RKO (cell line): ENCODE measurements at places on chromosomes 11 and 22.

DNA sequence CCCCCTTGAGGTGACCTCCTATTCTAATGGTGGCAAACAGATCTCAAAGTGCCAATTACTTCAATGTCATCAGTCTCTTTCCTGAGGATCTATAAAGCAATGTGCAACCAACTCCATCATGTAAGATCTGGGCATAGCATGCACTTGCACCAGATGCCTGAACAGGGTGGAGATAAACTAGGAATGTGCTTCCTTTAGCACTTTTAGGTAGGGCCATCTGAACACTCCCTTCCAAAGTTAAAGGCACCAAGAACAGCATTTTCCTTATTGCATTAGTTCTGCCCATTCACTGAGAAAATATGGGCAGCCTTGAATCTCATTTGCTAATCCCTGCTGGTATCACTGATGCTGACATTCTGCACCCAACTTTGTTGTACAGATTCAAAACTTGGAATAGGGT, 112.0 kb downstream of the SGSM3 start:
- no peak for DNase-seq

- no peak for DNase-seq
Observed at GRCh38 chr22:44057401-44057987, 33.4 kb downstream of the PARVB start.

DNA sequence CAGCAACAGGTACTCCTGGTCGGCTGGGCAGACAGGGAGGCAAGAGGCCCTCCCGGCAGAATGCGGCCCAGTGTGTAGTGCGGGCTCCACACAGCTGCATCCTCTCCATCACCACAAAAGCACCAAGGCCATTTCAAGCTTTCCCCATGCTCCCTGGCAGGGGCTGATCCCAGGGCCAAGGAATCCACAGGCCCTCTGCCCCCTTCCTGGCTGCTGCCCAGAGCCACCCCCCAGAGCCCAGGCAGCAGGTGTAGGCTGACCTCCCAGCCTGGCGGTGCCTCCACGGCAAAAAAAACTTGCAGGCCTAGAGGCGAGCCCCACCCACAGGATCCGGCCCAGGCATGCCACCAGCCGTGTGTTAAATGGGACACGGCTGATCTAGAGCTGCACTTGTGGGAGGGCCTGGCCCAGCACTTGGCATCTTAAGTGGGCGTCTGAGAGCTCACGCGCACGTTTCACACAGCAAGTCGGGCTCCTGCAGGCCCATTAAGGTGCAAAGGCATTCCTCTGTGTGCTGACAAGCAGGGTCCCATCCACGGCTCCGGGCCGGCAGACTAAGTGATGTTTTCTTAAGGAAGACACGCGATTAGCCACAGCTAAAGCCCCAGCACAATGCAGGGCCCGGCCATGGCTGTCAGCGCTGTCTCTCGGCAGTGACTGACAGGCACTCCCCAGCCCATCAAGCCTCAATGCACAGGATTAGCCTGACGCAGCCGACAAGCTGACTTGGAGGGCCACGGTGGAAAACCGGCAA, 19.8 kb upstream of the GNB1L start:
- no peak for DNase-seq

DNA sequence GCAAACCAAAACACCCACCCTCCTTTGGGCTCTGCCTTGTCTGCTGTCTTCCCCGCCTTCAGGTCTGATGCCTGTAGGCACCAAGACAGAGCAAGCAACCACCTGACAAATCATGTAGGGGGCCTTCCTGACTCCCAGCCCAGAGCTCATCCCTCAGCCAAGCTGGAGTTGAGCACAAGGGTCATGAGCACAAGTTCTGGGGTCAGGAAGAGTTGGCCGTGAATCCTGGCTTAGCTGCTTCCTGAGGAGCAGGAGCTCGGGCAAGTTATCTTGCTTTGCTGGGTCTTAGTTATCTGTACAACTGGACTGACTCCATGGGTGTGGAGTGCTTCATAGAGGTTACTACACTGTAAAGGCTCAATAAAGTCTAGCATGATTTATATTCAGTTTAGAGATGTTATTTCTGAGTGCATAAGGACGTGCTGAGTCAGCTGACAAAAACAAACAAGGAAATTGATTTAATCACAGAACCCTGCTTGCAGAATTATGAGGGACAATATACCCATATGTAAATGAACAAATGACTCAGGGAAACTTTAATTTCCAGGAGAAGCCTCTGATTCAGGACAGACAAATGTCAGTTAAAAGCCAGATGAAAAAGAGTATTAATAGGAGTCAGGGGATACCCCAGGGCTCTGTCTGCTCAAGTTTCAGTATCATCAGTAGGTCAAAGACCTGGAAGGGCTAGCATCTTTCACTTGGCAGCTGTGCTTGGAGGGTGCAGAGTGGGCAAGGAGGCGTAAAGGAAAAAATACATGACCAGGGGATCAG, 15.0 kb upstream of the APOA1 start:
- no peak for DNase-seq

DNA sequence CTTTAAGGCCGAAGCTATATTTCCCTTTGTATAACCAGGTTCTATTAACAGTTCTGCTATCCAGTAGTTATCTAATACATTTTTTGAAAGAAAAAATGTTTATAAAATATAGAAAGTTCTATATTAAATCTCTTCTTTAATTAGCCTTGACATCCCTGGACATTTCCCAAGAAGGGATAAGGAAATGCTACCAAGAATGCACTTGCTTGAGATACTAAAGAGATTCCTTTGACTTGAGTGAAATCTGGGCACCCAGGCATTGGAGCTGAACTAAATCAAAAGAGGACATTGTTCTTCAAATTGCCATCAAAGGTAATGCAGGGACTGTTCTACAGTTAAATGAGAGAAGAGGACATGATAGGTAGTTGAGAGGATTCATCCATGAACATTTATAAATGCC, 535.9 kb upstream of the FAT3 start:
- no peak for DNase-seq

- DNase-seq: no peak
Observed at GRCh38 chr11:124807201-124807600, 7.0 kb upstream of the MSANTD2 start.

DNA sequence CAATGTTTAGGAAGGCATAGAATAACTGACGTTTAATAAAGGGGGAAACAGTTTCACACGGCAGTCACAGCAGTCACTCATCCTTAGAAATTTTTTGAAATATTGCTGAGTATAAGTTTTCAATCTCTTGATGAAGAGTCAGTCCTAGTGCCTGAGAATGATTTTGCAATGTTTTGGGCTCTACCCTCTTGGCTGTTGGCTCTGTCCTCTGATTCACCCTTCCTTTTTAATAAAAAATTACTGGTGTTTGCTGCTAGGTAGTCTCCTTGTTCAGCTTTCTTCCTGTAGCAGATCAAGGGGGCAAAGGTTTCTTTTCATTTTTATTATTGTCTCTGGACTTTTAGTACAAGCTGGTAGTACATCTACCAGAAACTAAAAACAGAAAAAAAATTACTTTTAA, 194.3 kb upstream of the ANO3 start:
- DNase-seq: no peak

GRCh38 chr22:38481162-38481870, 13.4 kb downstream of the KDELR3 start:
- DNase-seq: no peak

DNA sequence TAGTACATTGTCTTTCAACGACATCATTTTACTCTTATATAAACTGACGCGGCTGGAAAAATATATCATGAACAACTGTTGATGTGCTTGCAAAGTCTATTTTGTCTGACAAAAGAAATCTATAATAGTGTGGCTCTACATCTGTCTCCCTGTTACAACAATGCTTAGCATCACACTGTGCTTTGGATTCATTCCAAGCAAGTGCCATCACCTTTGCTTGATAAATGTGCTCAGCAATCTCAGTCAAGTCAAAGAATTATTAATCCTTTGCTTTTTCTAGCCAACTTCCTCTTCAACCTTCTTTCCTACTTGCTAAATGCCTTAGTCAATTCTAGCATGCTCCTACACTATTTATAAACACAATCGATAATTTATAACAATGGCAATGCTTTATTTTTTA, 140.5 kb downstream of the FCHSD2 start:
- no peak for DNase-seq

GRCh38 chr11:39174196-39174595, 2285.3 kb downstream of the LRRC4C start:
- no peak for DNase-seq

DNA sequence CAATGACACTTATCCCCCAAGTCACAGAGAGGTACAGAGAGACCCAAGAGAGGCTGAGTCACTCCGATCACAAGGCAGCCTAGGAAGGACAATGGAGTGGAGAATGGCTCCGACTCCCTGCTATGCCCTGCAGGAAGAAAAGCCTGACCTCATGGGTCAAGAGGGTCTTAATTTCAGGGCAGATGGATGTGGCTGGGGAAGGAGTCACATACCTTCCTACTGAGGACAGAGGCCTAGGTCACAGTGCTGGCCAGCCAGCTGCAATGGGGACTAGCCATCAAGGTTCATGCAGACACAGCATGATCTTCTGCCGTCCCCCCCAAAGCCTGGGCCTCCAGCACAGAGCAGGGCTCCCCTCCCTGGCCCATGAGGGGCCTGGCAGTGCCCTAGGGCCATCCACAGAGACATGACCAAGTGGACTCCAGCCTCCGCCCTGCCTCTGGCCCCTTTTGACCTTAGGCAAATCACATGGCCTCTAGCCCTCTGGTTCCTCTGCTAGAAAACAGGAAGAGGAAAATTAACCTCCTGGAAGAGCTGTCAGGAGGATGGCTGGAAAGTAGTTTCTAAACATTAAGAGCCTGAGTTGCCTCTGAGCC, 1.8 kb downstream of the ARRB1 start:
- no peak for DNase-seq

DNA sequence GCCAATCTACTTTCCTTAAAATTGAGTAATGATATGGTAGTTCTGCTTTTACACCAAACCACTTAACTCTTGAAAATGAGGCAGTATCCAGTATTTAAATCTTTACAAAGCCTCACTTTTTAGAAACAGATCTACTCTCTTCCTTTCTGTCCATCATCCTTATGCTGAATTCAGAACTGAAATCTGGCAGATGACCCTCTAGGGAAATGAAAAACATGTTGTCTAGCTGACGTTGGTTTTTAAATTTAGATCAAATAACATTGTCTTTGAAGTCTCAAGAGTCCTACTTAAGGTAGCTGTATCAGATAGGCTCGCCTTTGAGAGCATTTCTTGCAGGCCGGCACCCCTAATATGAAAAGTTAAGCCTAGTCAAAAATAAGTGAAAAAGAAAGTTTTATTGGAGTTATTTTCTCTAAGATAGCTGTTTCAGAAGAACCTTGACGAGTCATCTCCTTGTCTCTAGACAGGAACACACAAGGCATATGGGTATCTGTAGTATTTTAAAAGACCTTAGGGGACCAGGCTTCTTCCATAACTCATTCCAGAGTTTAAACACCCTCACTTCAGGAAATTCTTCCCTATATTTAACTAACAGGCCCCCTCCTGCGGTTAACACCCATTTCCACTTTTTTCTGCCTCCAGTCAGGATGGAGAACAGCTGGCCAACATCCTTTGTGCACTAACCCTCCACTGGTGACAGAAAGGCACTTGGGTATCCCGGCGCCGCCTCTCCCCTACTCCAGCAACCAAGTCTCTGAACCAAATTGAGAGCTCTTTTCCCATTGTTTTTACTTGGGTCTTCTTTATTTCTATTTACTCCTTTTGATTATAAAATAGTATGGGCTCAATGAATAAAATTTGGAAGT, 81.2 kb downstream of the WNT11 start:
- DNase-seq: no peak

DNA sequence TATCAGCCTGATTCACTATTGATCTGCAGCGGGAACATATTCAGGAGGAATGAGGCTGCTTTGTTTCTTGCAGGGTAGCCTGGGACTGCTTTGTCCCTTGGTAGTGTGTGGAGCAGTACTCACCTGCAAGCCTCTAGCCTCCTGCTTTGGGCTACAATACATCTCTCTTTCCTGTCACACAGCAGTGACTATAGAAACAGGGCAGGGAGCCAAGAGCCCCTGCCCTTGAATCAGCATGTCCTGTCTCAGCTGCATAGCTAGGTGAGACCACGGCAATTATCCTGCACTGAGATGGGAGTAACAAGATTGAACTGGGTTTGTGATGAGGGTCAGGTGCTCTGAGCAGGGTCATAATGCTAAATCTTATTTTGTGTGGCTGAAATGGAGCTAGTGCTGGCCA, 191.9 kb downstream of the NELL1 start:
- no peak for DNase-seq

DNA sequence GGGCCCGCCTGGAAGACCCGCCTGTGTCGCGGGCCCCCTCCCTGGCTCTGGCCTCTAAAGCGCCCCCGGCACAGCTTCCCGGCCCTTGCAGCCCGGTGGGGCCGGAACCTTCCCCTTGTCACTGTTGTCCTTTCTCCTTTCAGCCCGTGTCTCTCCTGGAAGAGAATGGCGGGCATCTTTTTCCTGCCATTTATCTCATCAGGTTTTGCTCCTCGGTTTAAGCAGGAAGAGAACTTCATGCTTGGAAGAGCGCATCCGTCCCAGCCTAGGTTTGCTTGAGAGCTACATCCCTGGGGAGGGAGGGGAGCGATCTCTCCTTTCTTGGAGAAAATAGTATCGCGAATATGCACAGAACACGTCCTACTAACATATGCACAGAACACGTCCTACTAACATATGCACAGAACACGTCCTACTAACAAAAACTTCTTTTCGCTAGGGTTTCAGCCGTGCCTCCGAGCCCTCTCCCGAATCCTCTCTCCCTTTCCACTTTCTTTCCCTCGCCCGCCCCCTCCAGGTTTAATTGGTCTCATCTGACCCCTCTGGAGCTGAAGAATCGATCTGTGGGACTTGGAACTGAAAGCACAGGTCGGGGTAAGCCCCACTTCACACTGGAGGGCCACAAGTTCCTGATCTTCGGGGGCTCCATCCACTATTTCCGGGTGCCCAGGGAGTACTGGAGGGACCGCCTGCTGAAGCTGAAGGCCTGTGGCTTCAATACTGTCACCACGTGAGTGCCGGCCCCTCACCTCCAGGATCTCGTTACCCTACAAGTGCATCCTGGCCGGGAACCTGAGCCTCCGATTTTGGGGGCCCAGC, 1.2 kb downstream of the GLB1L3 start:
- DNase-seq: no peak
